ENCODE measurements at places on chromosomes 4 and X.

GRCh38 chr4:5277079-5277478 is 225.8 kb downstream of the STK32B start:
- H3K36me3 ChIP-seq = no peaks in the 10 kb centered on the region
- no peaks in the 10 kb centered on the region for H3K4me1 ChIP-seq
- no peak for DNase-seq
- H3K27me3 ChIP-seq = no peaks in the 10 kb centered on the region

DNA sequence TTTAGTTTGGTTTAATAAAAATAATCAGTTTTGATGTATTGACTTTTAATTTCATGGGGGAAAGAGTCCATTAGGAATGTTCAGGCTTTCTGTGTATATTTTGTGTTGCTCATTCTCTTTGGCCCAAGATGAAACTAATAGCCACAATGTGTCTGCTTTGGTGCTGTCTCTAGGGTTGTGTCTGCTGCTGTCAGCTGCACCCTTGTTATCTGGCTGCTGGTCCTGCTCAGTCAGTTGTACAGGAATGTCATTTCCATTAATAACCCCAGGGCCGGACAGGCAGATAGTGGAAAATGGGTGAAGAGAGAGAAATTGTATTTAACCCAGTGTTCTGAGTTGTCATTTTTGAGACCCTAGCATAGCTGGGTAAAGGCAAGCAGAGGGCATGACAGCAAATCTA is 115.1 kb downstream of the PHEX start:
- no peak overlapping the region for H3K4me3 ChIP-seq
- H3K27ac ChIP-seq = no peak overlapping the region
- H3K4me1 ChIP-seq = no peaks in the 10 kb centered on the region
- DNase-seq = no peak
- no peaks in the 10 kb centered on the region for H3K27me3 ChIP-seq

DNA sequence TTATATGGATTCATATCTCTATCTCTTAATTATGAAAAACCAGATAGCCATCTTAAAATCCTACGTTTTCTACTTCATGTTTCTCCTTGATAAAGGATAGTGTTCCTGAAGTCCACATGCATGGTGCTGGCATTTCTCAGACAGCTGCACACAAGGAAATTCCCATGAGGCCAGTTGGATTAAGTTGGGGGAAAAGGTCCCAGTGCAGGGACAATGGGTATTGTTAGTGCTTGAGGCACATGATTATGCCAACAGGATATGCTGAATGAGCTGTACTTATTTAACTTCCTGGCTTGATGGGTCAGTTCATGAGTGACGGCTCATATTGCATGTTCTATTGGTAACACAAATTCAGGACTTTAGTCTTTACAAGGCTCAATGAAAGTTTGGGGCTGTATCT is 913.9 kb upstream of the NDST4 start:
- DNase-seq = no peak
- H3K4me3 ChIP-seq = no peak overlapping the region
- no peak overlapping the region for H3K27ac ChIP-seq
- no peaks in the 10 kb centered on the region for H3K4me1 ChIP-seq
- no peaks in the 10 kb centered on the region for H3K36me3 ChIP-seq

GRCh38 chr4:88158489-88159228 is at the start of gene ABCG2:
ABCG2 (minus strand) TSS chr4:88158639; CDS start chr4:88139995, 18,644 bp downstream.
- DNase-seq = peak; percentile 5
- peak within 1 kb of the TSS; percentile 72 for H3K4me3 ChIP-seq
- no peak within 1 kb of the TSS for H3K27ac ChIP-seq
- no peaks in the 10 kb centered on the region for H3K27me3 ChIP-seq
- no peaks in the 10 kb centered on the region for H3K36me3 ChIP-seq

GRCh38 chrX:150255441-150256296 is 107.4 kb upstream of the MAMLD1 start:
- DNase-seq = no peak
- no peaks in the 10 kb centered on the region for H3K4me1 ChIP-seq
- no peaks in the 10 kb centered on the region for H3K27me3 ChIP-seq
- no peak overlapping the region for H3K4me3 ChIP-seq
- H3K36me3 ChIP-seq = no peaks in the 10 kb centered on the region
- no peak overlapping the region for H3K27ac ChIP-seq

DNA sequence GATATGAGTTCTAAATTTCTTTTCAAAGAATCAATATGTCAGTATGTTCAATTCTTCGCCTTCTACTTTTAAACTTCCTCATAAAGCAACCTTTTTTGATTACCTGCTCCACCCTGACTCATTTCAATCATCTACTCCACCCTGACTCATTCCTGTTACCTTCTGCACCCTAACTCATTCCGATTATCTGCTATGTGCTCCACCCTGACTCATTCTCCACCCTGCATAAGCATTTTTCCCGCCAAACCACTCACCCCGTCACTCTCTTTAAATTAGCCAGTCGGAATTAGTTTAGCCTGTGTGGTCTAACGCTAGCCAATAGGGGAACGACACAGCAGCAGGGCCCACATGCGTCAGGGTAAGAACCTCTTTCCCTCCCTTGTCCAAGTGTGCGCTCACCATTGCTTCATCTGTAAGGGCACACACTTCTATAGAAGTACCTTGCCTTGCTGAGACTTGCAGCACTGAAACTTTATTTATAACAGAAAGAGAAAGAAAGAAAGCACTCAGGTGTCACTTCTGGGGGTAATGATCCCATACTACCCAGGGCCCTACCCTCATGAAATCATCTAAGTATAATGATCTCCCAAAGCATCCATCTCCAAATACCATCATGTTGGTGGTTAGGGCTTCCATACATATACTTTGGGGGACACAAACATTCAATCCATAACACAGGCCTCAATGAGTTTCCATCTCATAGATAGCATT is 875.2 kb downstream of the RAPGEF2 start:
- H3K27ac ChIP-seq = no peak overlapping the region
- H3K27me3 ChIP-seq = no peaks in the 10 kb centered on the region
- no peak overlapping the region for H3K4me3 ChIP-seq
- DNase-seq = no peak
- H3K36me3 ChIP-seq = no peaks in the 10 kb centered on the region
- H3K4me1 ChIP-seq = no peaks in the 10 kb centered on the region

DNA sequence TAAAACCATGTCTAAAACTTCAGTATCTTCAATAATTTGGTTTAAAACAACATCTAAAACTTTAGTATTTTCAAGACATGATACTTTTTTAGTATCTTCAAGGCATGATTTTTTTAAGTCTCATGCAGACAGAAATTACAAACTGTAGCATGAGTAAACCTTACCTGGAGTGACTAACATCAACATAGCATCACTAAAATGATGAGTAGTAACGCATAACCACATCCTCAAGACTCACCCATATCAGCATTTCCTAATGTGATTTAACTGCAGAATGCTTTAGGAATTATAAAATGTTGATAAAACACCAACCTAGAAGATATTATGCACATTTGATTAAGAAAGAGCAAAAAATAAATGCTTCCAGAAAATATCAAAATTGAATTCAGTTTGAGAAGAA is 19.7 kb upstream of the EDNRA start:
- no peaks in the 10 kb centered on the region for H3K36me3 ChIP-seq
- no peak for DNase-seq
- no peaks in the 10 kb centered on the region for H3K27me3 ChIP-seq
- no peaks in the 10 kb centered on the region for H3K4me1 ChIP-seq
- no peak overlapping the region for H3K4me3 ChIP-seq
- H3K27ac ChIP-seq = no peak overlapping the region

- no peak for DNase-seq
- H3K4me3 ChIP-seq = no peak overlapping the region
- H3K4me1 ChIP-seq = no peaks in the 10 kb centered on the region
- H3K27ac ChIP-seq = no peak overlapping the region
- no peaks in the 10 kb centered on the region for H3K27me3 ChIP-seq
Observed at GRCh38 chr4:123418351-123418931, 21.8 kb downstream of the SPRY1 start.

DNA sequence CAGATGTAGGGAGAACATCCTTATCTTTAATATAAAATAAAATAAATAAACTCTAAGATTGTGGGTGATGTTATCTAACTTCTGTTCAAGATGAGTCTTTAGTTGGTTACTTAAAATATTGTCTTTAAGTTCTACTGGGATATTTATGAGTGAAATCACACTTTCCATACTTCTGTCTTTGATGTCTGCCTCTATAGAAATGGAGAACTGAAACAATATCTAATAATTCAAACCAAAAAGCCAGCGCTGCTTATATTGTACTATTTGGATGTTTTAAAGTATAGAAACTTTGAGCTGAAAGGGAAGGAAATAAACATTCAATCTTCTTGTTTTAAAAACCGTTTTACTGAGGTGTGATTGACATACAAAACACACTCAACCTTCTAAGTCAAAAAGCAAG is 44.8 kb upstream of the RPS6KA3 start:
- DNase-seq = no peak
- no peaks in the 10 kb centered on the region for H3K27me3 ChIP-seq
- H3K4me1 ChIP-seq = no peaks in the 10 kb centered on the region
- H3K36me3 ChIP-seq = no peaks in the 10 kb centered on the region
- no peak overlapping the region for H3K4me3 ChIP-seq
- H3K27ac ChIP-seq = no peak overlapping the region

DNA sequence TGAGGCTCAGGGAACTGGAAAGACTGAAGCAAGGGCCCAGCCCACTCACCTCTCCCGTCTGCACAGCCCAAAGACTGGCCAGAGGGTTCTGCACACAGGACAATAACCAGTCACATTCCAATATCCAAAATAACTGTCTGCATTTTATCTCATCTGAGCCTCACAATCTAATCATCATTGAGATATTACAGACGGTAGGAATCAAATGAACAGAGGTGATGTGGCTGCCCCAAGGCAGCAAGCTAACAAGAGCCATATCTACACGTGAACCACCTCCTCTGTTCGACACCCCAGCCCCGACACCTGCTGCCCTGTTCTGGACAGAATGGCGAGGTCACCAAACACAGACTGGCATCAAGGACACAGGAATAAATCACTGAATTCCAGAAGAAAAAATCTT is 60.5 kb downstream of the AFAP1 start:
- peaks cover 11% of the 10 kb centered on the region for H3K4me1 ChIP-seq
- H3K27ac ChIP-seq = no peak overlapping the region
- no peaks in the 10 kb centered on the region for H3K27me3 ChIP-seq
- H3K4me3 ChIP-seq = no peak overlapping the region
- no peak for DNase-seq

DNA sequence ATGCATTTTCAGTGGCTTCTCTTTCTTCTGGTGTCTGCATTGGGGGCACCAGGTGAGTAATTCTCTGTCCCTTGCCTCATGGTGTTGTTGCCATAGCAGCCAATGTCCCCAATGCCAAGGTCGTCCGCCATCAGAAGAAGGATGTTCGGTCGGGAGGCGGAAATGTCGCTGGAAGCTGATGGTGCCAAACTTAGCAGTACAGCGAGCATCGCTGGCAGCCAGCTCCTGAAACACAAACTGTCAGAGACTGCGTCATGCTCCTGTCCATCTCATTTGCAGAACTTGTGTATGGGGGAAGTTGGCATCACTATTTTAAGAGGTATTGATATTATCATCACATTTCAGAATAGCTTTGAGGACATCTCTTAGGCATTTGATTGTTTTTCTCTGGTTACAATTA is 29.1 kb upstream of the ARSD start:
- no peak overlapping the region for H3K4me3 ChIP-seq
- no peak overlapping the region for H3K27ac ChIP-seq
- H3K27me3 ChIP-seq = no peaks in the 10 kb centered on the region
- no peak for DNase-seq

GRCh38 chrX:40975951-40976350 is 109.3 kb upstream of the USP9X start:
- H3K4me1 ChIP-seq = no peaks in the 10 kb centered on the region
- no peak overlapping the region for H3K27ac ChIP-seq
- no peak for DNase-seq

DNA sequence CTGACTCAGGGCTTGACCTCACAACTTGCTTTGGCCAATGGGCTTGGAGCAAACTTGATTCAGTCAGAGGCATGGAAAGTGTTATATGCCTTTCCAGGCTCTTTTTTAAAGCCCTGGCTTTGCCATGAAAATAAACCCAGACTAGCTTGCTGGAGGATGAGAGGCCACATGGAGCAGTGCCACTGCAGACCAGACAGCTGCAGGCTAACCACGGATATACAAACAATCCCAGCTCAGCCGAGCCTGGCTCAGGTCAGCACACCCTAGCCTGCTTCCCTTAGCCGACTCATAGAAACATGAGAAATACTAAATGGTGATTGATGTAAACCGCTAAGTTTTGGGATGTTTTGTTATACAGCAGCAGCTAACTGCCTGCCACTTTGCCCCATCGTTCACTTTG is 345.1 kb downstream of the ARHGAP10 start:
- H3K4me1 ChIP-seq = no peaks in the 10 kb centered on the region
- no peak overlapping the region for H3K4me3 ChIP-seq
- H3K36me3 ChIP-seq = peaks cover 36% of the 10 kb centered on the region
- no peaks in the 10 kb centered on the region for H3K27me3 ChIP-seq

- H3K27ac ChIP-seq = no peak overlapping the region
- no peaks in the 10 kb centered on the region for H3K27me3 ChIP-seq
- DNase-seq = peak; percentile 0
- no peaks in the 10 kb centered on the region for H3K4me1 ChIP-seq
- no peak overlapping the region for H3K4me3 ChIP-seq
Observed at GRCh38 chrX:65894133-65894532, 145.7 kb downstream of the VSIG4 start.

GRCh38 chr4:92128676-92129075 is 175.1 kb upstream of the GRID2 start:
- H3K27ac ChIP-seq = no peak overlapping the region
- no peak for DNase-seq
- H3K4me3 ChIP-seq = no peak overlapping the region
- H3K36me3 ChIP-seq = no peaks in the 10 kb centered on the region
- no peaks in the 10 kb centered on the region for H3K4me1 ChIP-seq
- no peaks in the 10 kb centered on the region for H3K27me3 ChIP-seq

GRCh38 chr4:2646396-2647149 is 109.6 kb downstream of the TNIP2 start:
- DNase-seq = no peak
- no peak overlapping the region for H3K27ac ChIP-seq
- H3K36me3 ChIP-seq = peaks cover 44% of the 10 kb centered on the region
- no peaks in the 10 kb centered on the region for H3K27me3 ChIP-seq
- H3K4me1 ChIP-seq = no peaks in the 10 kb centered on the region
- H3K4me3 ChIP-seq = no peak overlapping the region

DNA sequence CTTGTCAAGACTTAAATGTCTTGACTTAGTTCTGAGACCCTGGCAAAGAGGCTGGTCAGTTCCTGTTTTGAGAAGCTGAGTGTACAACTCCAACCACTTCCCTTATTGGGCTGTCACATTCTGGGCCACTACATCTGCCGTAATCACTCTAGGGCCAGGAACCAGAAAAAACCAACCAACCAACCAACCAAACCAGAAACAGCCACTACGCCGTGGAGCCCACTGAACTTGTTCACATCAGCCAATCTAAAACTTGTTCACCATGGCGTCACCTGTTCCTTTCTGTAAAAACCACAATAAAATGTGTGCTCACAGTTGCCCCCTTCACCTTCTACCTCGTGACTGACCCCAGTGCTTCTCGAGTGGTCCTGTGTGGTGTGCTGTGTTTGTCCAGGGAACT is 107.3 kb downstream of the JADE1 start:
- H3K4me3 ChIP-seq = no peak overlapping the region
- no peaks in the 10 kb centered on the region for H3K4me1 ChIP-seq
- H3K27ac ChIP-seq = no peak overlapping the region
- DNase-seq = no peak

Data from effector memory CD4-positive, alpha-beta T cell (primary cell).